ENCODE measurements at places on chromosomes 5 and 9.

DNA sequence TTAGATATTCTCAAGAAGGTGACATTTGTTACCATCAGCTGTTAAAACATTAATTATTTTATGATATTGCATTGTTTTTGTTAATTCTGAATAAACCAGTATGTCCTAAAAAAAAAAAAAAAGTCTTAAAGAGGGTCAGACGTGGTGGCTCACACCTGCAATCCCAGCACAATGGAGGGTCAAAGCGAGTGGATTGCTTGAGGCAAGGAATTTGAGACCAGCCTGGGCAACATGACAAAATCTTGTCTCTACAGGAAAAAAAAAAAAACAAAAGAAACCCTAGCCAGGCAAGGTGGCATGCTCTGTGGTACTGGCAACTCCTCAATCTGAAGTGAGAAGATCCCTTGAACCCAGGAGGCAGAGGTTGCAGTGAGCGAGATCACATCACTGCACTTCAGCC is 46.8 kb downstream of the CYLC2 start:
- no peak for DNase-seq

DNA sequence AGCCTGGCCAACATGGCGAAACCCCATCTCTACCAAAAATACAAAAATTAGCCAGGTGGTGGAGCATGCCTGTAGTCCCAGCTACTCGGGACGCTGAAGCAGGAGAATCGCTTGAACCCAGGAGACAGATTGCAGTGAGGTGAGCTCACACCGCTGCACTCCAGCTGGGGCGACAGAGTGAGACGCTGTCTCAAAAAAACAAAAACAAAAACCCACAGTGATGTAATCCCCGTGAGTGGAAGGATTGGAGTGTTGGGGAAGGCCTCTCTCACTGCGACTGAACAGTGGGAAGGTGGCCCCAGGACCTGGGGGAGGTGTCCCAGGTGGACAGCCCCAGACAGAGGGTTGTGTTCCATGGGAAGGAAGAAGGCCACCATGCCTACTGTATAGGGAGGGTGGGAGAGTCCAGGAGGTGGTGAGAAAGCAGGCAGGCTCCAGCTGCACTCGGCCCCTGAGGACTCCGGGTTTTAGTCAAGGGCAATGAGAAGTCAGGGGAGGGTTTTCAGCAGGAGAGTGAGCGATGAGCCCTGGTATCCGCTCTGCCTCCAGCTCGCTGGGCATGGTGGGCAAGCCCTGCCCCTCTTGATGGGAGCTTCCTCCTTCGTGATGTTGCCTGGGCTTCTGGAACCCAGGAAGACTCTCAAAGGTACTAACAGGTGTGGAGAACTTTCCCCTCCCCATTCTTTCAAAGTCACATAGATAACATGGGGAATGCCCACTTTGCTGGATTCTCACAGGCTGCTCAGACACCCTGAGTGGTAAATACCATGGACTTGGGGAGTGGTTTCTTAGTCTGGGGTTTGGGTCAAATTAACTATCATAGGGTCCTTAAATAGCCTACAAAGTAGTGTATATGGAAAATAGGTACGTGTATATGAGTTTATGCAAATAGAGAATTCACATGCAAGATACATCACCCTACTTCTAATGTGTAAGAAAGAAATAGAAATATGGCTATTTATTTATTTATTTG is 74.7 kb downstream of the PPARGC1B start:
- no peak for DNase-seq

DNA sequence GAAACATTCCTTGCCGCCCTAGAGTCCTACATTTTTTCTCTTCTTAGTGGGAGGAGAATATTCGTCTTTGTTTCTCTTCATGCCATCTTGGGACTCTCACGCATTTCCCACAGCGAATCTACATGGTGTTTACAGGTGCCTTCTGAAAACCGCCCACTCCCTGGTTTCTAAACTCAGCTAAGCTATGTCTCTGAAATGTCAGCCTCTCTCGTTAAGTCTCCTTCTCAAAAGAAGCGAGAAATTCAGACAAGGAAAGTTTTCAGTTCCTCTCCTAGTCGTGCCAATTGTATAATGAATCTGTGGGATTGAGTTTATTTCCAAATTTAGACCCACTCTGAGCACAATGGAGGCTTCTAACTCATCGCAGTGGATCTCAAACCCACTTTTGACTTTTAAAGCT is 186.8 kb upstream of the NFIB start:
- no peak for DNase-seq

DNA sequence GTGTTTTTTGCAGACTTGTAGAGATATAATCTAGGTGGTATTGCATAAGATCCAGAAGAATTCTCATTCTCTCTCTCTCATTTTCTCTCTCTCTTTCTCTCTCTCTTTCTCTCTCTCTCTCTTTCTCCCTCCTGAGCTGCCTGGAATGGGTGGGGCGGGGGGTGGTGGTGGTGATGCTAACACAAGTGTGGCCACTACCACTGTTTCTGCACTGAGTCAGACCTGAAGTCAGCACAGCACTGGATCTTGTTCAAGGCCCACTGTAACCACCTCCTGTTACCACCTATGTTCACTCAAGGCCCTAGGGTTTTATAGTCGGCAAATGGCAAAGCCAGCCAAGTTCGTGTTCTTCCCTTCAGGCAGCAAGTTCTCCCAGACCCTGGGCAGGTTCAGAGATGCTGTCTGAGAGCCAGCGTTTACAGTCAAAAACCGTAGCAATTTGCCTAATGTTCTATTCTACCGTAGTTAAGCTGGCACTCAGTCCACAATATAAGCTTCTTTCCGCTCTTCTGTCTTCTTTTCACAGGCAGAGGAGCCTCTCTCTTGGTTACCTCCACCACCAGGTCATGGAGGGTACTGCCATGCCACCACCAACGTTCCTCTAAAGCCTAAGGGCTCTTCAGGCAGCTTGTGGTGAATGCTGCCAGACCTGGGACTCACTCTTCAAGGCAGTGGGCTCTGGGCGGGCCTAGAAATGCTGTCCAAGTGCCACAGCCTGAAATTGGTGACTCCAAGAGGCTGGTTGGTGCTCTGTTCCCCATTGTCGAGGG is 235.7 kb upstream of the PRR16 start:
- DNase-seq: no peak

Measured in T-helper 17 cell (primary cell).